ENCODE measurements at places on chromosomes 7 and 10. TPM values are rescaled to one million over a fixed set of nuclear protein-coding genes. Genes with fewer than 3 reads are reported as not detected.

MYH16 gene
- not detected for total RNA-seq

TMEM236 gene
- 0.71 TPM for total RNA-seq

SLF2 gene
- total RNA-seq = 19.1 TPM

TMEM196 gene
- total RNA-seq = not detected

AS3MT gene
- 10.0 TPM for total RNA-seq

NKX2-3 gene
- not detected for total RNA-seq

EPHA1 gene
- 0.46 TPM for total RNA-seq

GBX1 gene
- not detected for total RNA-seq

CNNM1 gene
- total RNA-seq = 0.03 TPM

MET gene
- total RNA-seq = 16.1 TPM

COBL gene
- total RNA-seq = 56.5 TPM

CALHM3 gene
- total RNA-seq = not detected

PHKG1 gene
- total RNA-seq = 22.6 TPM

DNA sequence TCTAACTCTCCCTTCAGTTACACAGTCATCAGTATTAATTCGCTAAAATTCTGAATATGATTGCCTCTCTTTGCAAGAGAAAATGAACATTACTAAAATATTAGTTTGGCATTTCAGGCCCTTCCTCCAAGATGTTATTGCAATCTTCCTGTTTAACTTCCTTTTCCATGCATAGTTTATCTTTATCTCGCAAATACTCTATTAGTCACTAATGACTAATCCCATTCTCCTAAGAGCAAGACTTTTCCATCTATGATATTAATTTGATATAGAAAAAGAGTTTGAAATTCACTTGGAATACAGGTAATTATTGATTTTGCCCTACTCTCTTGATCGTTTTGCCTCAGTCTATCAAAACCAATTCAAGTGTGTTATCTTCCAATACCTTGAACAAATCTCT lies 41.8 kb upstream of the SEMA3A start:
- DNase-seq = no peak

- no peak for DNase-seq
Measured at GRCh38 chr10:47378606-47379444, 5.3 kb downstream of the ZNF488 start.

DNA sequence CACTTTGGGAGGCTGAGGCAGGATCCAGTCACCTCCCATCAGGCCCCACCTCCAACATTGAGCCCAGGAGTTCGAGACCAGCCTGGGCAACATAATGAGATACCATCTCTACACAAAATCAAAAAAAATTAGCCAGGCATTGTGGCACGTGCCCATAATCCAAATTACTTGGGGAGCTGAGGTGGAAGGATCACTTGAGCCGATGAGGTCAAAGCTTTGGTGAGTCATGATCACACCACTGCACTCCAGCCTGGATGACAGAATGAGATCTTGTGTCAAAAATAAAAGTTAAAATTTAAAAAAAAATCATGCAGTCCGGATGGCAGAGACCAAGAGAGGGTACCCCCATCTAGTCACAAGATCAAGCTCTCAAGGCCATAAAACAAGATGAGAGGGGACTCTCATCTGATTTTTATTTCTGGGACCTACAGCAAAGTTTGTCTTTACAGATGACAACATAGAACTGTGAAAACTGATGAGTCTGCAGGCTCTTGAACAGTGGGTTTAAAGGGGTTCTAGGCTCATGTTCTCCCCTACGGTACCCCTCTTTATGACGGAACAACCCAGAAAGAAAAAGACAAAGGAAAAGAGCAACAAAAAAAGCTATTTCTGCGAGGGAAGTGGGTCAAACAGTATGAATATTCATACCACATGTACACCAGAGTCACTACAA lies 28.9 kb upstream of the CREB3L2 start:
- DNase-seq = no peak

DNA sequence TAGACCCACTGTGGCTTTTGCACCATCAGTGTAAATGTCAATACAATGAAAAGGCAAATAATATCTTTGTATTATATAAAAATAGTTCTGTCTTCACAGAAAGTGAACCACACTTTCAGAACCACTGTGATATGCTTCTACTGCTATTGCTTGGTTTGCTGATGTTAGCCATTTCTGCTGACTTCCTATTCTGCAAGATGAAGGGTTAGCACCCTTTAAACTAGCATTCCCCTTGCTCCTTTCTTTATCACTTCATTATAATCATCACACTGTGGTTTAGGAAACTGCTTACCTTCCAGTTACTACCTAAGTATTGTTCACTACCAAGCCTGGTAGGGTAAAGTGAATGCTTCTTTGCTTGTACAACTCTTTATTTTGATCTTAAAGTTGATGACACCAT lies 29.2 kb downstream of the MYPN start:
- DNase-seq = no peak

DNA sequence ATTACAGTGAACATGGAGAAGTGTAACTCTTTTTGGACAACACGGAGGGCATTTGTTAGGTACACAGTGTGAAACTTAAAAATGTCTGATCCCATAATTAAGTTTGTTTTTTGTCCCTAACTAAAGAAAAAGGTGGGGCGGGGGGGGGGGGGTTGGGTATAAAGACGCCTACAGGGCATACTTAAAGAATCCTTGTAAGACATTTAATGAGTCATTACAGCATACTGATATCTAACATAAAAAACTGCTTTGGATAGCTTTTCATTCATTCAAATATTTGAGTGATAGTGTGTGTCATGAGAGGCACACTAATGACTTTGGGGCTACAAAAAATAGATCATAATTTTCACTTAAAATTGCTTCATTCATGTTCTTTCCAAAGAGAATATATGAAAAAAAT lies 31.2 kb downstream of the ZNRF2 start:
- no peak for DNase-seq

DNA sequence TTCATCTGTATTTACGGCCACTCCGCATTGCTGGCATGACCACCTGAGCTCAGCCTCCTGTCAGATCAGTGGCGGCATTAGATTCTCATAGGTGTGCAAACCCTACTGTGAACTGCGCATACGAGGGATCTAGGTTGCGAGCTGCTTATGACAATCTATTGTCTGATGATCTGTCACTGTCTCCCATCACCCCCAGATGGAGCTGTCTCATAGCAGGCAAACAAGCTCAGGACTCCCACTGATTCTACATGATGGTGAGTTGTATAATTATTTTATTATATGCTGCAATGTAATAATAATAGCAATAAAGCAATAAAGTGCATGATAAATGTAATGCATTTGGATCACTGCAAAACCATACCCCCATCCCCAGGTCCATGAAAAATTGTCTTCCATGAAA lies 1172.9 kb upstream of the AUTS2 start:
- no peak for DNase-seq

- peak; percentile 79 for DNase-seq
Measured at GRCh38 chr10:30058570-30059132, 735 bp downstream of the JCAD start.

DNA sequence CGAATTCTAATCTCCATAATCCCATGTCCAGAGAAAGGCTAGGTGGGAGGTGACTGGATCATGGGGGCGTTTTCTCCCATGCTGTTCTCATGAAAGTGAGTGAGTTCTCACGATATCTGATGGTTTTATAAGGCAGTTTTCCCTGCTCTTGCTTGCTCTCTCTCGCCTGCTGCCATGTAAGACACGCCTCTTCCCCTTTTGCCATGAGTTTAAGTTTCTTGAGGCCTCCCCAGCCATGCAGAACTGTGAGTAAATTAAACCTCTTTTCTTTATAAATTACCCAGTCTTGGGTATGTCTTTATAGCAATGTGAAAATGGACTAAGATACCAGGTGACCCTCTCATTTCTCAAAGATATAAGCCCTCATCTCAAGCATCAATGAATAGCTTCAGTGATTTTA lies 1.1 kb upstream of the ACTA2 start:
- no peak for DNase-seq

DNA sequence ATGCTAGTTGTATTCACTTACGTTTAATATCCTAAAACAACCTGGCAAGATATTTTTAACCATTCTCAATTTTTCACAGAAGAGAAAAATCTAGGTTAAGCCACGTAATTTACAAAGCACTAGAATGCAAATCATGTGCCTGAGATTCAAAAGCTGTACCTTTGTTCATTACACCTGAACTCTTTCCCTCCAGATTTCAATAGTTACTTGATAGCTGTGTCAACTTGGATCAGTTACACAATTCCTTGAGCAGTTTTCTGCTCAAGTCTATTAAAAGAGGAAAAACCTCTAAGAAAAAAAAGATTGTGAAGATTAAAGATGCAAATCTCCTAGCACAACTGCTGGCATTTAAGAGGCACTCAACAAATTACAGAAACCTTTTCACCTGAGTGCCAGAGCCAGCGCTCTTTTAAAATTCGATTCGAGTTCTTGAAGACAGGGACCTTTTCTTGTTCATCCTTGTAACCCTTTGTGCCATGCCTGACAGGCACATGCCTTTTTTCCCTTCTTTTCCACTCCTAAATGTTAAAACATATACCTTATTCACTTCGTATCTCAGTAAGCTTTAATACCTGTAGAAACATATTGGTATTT lies 886 bp downstream of the NSUN6 start:
- no peak for DNase-seq

- peak; percentile 82 for DNase-seq
Measured at GRCh38 chr7:4650433-4651047, 31.6 kb upstream of the FOXK1 start.

DNA sequence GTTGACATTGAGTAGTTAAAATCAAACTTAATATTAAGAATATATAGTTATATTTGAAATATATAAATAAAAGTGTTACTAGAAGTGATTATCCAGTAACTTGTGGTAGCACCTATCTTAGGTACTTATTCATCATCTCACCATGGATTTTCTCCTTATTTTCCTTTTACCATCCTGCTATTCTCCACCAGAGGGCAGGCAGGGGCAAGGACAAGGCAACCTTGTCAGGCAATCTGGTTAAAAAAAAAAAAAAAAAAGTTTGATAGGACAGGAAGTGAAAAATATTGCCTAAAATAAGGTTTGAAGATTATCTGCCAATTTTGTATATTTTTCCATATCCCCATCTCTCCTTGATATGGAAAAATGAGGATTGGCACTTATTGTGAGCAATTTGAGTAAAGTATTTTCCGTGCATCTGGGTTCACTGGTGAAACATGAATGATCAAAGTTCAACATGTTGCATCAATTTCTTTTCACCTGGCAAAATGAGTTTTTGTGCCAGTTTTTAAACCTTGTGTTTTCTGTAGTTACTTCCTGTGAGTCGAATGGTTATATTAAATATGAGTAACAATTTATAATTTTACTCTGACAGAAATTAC lies 256.7 kb downstream of the AGMO start:
- peak; percentile 66 for DNase-seq

DNA sequence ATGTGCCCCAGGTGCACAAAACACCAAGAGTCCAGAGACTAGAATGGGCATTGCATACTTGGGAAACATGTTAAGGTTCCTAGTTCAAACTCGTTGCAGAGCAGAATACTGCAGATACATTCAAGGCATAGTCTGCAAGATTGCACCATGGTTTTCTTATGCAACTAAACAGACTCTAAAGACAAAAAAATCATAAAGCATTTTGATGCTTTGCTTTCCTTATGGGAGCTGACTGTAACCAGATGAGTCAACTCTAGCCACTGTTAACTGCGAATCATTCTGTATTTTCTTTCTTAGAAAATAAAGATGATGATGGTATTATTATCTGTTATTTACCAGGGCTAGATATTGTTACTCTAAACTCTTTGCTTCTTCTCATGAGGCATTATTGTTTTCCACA lies 19.7 kb downstream of the TRUB1 start:
- no peak for DNase-seq

DNA sequence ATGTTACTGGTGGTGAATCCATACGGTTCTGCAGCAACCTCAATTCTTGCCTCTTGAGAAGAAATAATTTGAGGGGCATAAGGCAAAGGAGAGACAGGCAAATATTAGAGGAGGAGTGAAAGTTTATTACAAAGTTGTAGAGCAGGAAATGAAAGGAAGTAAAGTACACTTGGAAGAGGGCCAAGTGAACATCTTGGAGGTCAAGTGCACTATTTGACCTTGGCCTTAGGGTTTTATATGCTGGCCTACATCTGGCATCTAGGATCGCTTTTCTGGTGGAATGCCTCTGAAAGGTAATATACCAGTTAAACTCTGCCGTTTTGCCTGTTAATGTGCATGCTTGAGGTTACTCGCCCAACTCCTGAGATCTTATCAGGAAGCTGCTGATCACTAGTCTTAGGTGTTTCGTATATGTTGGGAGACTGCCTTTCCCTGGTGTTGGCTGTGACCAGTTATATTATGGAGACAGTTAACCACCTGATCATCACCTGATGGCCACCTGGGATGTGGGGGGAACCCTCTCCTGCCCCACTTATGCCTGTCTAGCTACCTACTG lies 66.1 kb upstream of the CYP2C18 start:
- DNase-seq = no peak

DNA sequence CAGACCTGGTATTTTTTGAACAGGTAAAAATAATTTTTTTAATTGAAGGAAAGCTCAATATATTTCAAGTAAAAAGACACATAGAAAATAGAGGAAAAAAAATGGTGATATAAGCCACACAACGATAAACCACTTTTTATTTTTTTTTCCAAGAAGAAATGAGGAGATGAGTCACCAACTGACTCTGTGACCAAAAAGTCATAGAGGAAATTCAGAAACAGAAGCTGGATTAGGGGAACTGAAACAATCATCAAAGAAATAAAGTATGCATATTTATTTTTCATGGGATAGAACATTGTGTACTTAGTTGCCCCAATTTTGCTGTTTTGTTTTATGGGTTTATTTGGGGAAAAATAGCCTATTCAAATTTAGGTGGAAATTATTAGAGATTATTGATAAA lies 176.8 kb upstream of the AGR3 start:
- no peak for DNase-seq

DNA sequence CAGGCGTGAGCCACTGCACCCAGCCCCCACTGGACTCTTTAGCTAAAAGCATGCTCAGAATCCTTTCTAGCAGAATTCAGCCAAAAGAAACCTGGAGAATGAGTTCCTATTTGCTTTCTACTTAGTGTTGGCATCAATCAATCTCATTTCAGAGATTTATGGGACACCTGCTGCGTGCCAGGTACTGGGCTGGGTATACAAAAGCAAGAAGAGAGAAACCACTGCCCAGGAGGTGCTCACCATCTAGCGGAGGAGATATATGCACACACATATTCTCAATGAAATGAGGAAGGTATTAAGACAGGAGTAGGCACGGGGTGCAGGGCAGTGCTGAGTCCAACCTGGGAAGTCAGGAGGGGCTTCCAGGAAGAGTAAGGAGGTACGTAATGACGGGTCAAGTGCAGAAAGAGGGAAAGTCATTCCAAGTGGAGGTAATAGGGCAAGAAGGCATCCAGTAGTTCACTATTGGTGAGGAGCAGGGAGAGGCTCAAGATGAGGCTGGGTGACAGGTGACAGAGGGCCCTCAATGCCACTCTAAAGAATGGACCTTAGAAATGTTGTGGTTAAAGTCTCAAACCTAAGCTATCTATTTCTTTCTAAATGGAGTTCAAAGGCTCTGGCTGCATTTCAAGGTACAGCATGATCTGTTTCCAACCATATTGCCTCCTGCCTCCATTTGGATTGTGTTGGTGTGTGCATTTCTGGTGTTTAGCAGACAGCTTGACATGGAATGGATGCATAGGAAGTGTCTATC lies 22.1 kb downstream of the ABLIM1 start:
- no peak for DNase-seq

- DNase-seq = no peak
Measured at GRCh38 chr10:132520177-132520811, 17.3 kb upstream of the INPP5A start.

GRCh38 chr7:157711353-157711888 lies 374.6 kb downstream of the DNAJB6 start:
- DNase-seq = no peak
